ENCODE measurements at places on chromosomes 16 and 17.

DNA sequence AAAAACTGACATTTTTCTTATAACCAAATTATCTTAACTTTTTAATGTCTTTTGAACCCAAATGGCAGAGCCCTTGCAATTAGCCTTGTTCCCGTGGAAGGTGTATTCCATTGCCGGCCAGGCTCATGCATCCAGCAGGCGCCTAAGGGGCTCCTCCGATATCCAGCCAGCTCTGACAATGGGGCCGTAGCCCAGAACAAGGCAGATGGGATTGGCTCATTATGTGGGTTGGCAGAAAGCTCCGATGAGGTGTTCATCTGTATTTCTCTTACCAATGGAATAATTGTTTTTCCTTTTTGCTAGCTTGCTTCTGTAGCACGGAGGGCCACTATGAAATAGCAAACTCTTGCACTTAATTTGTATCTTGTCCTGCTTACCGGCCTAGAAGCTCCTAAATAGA is 208.2 kb upstream of the CHMP6 start:
- DNase-seq = no peak

DNA sequence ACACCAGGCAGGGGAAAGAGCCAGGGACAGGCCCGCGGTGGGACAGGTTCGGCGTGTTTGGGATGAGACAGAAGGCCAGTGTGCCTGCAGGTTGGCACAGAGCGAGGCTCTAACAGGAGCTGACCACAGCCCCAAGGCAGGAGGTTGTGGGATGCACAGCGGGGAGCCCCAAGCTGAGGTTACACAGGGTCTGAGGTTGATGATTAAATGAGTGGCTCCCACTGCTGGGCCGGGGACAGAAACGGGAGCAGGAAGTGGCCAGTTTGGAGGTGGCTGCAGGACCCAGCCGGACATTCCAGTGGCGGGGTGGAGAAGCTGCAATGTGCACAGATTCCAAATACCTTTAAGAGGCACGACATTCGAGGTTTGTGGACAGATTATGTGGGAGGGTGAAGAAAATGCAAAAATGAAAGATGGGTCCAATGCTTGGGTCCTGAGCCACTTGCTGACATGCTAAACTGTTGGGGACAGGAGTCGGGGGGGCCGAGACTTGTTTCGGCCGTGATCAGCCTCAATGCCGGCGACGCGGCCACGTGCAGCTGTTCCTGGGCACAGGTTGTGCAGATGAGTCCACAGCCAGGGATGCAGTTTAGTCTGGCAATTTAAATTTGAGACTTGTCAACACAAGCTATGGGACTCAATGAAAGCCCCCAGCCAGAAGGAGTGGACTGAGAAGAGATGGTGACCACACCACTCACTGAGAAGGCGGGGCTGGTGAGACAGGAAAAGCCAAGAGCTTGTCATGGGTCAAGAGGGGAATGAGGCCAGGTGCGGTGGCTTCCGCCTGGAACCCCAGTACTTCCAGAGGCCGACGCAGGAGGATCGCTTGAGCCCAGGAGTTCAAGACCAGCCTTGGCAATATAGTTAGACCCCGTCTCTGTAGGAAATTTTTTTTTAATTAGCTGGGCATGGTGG is 8.7 kb downstream of the ENPP7 start:
- DNase-seq = no peak

- no peak for DNase-seq
These were observed 60.5 kb upstream of the CLEC3A start for GRCh38 chr16:77961814-77962213.

DNA sequence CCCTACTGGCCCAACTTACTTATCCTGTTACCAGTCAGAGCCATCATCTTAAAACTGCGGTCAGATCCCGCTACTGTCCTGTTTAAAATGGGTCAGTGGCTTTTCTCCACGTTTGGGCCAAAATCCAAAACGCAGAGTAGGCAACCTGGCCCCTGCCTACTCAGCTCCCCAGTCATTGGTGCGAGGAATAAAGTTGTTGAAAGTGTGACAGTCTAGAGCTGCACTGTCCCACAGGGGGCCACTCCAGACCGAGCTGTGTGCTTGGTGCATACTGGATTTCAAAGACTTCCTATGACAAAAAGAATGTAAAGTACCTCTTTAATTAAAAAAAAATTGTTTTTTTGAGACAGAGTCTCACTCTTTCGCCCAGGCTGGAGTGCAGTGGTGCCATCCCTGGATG is 21.2 kb upstream of the LYRM9 start:
- no peak for DNase-seq

DNA sequence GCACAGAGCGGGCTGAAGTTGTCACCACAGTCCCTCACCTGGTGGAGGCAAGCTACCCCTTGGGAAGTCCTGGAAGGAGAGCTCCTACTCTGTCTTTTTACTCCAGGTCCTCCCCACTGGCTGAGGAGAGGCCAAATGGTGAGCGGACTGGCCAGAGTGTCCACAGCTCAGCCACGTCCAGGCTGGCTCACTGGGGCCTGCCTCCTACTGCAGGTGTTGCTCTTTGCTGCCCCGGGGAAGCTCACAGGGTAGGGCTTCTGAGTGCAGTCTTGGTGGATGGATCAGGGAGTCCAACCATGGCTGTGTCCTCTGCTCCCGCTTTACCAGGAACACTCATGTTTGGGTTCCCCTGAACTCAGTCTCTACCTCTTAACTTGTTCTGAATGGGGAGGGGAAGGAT is 2.7 kb downstream of the B9D1 start:
- DNase-seq = no peak

DNA sequence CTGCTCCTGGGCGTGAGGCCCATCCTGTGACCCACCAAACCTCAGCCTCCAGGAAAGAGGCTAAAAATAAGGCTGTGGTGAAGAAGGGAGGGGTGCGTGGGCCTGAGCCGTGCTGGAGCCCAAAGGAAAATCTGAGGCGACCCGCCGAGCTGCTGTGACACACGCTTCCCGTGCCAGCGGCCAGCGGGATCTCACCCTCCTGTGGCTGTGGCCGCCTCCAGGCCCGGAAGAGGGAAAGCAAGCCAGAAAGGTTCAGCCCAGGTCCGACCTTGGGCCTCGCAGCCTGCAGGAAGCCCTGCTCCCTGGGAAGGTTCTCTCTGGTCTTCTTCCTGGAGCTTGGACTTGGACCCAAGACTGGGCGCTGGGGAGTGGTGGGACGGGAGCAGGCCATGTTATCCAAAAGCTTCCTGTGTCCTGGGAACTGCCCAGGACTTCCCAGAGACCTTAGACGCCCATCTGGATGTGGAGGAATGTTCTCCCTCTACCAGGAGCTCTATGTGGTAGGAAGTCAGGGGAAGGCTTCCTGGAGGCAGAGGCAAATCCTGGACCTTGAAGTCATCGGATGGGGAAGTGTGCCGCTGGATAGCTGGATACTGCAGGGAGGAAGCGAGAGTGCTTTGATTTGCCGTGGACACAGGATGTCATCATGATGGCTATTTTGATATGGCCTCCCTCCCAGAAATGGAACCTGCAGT is 11.4 kb downstream of the SPNS2 start:
- DNase-seq = no peak
